ENCODE measurements at places on chromosomes 1 and 21.

- peak; percentile 40 for DNase-seq
Observed at GRCh38 chr1:152034654-152035538, 1.9 kb downstream of the S100A11 start.

DNA sequence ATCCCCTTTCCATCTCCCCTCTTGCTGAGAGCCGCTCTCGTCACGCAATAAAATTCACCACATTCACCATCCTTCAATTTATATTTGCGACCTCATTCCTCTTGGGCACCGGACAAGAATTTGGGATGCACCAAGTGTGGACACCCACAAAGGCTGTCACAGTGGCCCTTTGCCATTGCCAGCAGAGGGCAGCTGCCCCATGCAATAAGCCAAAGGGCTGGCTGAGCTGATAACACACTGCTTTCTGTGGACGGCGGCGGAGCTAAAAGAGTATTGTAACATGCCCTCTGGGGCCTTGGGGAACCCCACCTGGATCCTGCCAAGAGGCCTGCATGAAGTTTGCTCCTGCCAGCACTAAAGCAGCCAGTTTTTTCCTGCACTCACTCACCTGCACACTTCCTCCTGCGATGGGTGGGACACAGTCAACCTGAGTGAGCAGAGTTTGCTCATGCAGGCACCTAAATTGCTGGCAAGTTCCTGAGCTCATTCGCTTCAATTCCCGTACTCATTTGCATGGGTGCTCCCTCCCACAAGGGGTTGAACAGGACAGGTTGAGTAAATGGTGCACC lies 792.3 kb upstream of the ADAMTS5 start:
- no peak for DNase-seq

DNA sequence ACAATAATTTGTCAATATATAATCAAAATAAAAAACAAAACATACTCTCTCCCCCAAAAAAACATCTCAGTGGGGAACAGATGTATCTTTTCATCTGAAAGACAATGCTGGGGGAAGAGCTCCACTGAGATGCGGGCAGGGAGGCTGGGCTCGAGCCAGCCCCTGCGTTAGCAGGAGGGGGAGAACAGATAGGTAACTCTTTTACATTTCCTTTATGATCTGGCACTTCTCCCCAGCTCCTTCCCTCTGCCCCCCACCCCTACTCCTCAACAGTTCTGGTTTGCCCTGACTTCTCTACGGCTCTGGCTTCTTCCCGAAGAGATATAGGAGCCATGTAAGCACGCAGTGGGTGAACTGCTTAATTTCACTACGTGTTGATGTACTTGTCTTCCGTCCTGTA lies 12.4 kb downstream of the LEPR start:
- DNase-seq, result no peak

GRCh38 chr1:67787746-67788145 lies 45.5 kb downstream of the GNG12 start:
- DNase-seq, result no peak

GRCh38 chr1:246161626-246162025 lies 345.5 kb downstream of the SMYD3 start:
- no peak for DNase-seq

DNA sequence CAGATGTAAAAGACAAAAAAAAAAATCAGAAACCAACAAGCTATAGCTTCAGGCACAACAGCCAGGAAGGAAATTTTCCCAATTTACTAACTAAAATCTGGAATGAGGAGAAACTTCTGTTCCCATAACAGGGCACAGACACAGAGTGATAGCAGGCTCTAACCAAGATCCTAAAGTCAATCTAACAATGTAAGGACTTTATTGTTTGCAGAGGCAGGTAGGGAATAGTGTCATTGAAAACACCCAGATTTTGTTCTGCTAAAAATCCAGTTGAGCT lies 166.6 kb upstream of the ATP1B1 start:
- DNase-seq, result no peak

DNA sequence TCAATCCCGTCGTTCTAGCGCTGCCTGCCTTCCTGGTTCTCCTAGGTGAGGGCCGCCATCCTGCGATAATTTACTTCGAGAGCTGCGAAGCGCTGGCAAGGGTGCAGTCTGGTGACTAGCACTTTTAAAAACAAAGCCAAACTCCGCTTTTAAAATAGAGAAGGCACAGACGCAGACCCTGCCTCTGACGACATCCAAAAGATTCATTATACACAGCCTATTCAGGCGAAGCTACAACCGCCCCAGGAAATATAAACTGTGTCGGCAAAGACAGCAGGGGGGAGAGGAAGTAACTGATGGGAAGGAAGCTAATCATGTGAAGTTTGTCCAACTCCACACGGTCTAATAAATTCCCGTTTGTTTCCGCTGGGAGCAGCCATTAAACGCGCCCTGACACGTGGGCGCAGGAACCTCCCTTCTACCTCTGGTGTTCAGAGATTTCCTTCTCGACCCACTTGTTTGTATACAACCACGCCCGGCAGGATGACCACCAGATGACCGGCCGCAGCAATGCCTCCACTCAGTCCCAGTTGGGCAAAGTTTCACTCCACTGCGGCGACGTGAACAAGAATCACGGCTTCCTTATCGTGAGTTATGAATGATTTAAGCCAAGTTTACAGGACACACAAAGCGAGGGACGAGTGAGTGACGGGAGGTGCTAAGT lies 1.3 kb downstream of the GNG12 start:
- no peak for DNase-seq

DNA sequence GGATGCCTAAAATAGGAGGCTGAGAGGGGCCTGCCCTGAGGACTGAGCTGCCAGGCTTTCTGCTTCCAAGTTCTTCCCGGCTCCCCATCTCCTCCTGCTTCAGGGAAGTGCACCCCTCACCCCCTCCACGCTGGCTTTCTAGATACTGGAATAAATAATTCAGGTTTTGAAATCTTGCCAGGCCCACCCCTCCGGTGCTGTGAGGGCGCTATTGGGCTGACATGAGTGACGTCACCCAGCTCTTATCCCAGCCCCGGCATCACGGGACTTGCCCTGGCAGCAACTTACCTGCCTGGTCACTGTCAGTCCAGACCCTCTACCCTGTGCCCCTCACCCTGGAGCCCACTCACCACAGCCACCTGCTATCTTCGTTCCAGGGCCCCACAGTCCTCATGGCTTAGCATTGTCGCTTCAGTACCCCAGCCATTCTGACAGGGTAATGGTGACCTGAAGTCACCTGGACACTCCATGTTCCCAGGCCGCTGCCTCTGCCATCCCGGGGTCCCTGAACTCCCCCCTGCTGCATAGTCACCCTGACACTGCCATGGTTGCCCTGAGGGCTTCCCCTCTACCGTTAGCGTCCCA lies 819 bp upstream of the GPR3 start:
- no peak for DNase-seq

DNA sequence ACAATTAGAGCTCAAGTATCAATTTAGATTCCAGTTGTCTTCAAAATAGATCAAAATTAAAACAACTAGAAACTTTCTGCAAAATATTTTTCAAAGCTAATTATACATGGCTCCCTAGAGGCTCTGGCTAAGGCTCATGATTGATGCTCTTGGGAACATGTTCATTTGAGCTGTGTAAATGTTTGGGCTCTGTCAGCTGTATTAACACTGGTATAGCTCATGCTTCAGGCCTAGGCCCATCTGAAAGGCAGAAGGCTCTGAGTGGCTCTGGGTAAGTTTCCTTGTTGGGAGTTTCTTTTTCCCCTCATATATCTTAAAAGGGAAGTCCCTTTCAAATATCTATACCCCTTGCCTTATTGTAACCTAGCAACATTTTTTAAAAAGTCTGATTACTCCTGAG lies 81.3 kb downstream of the UROD start:
- DNase-seq, result no peak

DNA sequence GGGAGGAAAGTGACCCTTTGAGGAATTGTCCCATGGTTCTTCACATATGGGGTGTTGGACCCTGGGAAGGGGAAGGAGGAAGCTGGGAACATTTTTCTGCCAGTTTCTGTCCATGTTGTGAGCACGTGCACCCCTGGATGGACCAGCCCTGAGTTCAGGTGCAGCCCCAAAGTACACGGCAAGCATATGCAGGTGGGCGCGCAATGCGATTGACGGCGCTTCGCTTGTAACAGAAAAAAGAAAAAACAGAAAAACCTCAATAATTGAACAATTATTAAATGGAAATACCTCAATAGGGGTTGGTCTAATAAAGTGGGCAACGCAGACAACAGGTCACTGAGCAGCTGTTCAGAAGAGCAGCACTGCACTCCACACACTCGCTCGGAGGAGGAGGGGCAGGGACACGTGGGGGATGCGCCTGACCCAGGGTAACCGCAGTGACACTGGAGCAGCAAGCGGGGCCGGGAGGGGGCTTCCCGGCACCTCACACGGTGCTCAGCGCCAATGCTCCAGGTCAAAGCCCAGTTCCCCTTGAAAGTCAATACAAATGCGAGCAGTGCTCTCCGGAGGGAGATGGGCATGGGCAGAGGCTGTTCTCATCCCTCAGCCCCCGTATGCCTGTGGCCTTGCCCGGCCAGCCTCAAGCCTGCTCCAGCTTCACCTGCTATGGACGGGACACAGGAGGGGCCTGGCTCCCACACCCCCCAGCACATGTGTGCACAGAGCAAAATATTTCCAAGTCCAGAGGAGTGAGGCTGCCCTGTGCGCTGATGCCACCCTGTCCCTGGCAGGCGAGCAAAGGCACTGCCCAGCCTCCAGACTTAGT lies 6.6 kb upstream of the ACTRT2 start:
- DNase-seq, result no peak

- no peak for DNase-seq
Observed at GRCh38 chr1:1542766-1543705, 2.6 kb upstream of the TMEM240 start.

DNA sequence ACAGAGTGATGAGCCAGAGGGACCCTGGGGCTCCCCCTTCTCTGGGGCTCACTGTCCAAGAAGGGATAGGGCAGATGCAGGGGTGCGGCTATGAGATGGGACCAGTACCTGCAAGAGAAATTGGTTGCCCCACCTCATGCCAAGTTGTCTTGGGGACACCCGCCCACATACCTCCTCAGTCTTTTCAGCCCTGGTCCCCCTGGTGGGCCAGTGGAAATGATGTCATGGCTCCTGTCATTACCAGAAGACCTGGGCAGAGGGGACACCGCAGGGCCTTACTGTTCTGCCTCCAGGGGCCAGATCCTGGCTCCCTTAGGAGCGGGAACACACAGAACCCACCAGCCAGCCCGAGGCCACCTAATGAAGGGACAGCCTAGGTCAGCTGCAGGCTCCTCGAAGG lies 63.2 kb downstream of the CDK18 start:
- DNase-seq, result no peak

DNA sequence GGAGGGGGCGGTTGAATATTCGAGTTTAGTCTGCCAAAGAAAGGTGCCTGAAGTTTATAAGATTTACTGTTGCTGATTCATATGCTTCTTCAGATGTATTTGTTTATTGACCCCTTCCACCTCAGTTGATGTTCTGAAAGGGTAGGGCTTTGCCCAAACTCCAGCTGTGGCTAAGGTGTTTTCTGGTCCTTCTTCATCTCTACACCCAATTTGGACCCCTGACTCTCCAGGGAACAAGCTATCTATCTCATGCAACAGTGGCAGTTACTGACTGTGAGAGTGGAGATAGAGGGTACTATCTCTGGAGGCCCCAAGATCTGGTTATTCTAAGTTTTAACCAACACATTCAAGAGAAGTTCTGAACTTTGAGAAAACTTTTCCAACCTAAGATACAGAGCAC lies 12.6 kb upstream of the ALG14 start:
- no peak for DNase-seq

GRCh38 chr1:7588457-7588827 lies 182.7 kb upstream of the VAMP3 start:
- no peak for DNase-seq

DNA sequence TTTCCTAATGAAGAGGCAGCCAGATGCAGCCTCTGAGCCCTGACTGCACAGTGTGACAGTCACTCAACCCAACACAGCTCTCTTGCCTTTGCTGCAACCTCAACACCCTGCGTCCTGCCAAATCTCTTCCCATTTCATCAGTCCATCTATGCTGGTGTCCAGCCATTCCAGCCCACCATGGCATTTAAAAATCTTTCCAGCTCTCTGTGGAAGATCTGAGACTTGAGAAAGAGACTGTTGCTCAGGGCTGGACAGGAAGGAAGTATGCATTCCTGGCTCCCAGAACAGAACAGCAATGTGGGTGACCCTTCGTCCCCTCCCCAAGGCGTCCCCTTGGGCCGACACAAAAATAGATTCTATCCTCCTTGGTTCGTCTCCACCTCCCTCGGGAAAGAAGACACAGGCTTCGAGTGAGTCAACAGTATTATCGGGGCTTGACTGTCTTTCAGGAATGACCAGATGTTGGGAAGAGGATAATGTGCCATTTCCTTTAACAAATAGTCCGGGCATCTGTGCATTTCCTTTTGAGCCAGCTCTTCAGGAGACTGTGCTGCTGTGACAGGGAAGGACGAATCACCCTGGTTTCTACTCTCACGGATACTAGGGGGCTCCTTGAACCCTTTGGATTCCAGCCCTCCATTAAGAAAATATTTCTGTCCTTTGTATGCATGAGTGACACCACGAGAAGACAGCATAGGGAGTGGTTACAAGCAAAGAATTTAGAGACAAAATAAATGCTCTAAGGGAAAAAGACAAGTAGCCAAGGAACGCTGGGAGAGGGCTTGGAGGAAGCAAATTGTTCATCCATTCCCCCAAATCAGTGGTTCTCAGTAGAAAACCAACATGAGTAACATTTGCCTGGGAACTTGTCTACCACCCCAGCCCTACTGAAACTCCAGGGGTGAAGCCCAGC lies 111.4 kb upstream of the CDC42BPA start:
- DNase-seq, result no peak

DNA sequence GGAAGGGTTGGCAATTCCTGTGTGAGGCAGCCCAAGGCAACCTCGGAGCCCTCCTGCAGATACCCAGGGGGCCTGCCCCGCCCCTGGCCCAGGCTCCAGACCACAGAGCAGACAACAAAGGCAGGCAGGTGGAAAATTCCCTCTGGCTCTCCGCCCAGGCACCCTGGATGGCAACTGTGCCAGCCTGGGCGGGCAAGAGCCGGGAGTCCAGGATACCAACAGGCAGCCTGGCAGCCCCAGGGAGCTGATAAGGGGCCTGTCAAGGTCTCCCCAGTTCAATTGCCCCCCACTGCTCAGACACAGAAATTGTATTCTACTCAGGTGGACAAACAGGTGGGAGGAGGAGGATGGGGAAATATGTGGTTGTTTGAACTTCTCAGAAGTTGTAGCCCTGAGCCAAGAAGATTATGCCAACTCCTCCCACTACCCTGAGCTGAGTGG lies 15.4 kb upstream of the GPR37L1 start:
- DNase-seq, result no peak

- DNase-seq, result no peak
Observed at GRCh38 chr1:53586765-53587164, 127.6 kb downstream of the DMRTB1 start.

- DNase-seq, result no peak
Observed at GRCh38 chr1:57142999-57143398, 177.2 kb upstream of the C8B start.

GRCh38 chr1:102699524-102699923 lies 408.8 kb downstream of the COL11A1 start:
- no peak for DNase-seq

GRCh38 chr21:36337099-36337509 lies 17.1 kb downstream of the MORC3 start:
- DNase-seq, result no peak

GRCh38 chr1:22702296-22703085 lies 8.1 kb upstream of the EPHB2 start:
- no peak for DNase-seq

GRCh38 chr1:61368366-61368765 lies 286.0 kb downstream of the NFIA start:
- DNase-seq, result no peak
